Activated CD4-positive, alpha-beta T cell treated with anti-CD3 and anti-CD28 coated beads, Interleukin-2, amount 50 U/mL, for 4 hours (primary cell): ENCODE measurements at places on chromosomes 1 and 21.
A peak's percentile ranks its signal among the peaks of the same experiment; 100 is the strongest.

GRCh38 chr1:6414443-6414844 lies 5.3 kb downstream of the HES2 start:
- DNase-seq = peak; percentile 29

DNA sequence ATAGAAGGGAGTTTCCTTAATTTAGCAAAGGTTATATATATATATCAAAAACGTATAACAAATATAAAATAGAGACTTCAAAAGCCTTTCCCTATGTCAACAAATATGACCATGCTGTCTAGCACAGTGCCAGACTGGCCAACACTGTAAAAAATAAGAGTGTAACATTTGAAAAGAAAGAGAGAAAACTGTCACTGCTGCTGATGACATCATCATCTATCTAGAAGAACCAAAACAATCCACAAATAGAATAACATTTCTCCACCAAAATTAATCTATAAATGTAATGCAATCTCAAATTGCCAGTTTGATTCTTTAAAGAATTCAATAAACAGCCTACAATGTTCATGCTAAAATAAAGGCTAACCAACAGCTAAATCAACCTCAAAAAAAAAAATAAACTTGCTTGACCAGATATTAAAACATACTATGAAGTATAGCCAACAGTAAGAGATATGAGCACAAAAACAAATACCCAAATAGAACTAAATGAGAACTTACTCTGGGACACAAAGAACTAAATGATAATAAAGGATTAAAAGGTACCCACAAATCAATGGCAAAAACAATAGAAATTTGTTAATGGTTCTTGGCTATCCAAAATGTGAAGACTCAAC lies 50.2 kb downstream of the ENAH start:
- DNase-seq = no peak

GRCh38 chr1:89041721-89042120 lies 19.1 kb upstream of the GBP3 start:
- no peak for DNase-seq

DNA sequence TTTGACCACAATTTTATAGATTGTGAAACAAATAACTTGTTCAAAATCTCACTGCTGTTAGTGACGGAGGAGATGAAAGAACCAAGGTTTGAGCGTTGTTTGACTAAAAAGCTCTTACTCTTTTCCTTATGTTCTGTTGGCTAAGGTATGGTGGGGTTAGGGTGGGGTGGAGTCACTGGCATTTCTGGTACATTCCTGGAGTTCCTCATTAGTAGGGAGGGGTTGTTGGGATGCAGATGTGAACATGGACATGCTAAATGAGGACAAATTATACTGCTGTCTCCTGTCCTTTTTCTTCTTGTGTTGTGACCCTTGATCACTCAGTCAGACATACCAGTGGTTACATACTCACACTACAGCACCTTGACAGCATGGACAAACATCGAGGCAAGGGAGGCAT lies 26.2 kb upstream of the CD1D start:
- no peak for DNase-seq

GRCh38 chr1:155499953-155500639 lies 62.5 kb downstream of the ASH1L start:
- DNase-seq = no peak

DNA sequence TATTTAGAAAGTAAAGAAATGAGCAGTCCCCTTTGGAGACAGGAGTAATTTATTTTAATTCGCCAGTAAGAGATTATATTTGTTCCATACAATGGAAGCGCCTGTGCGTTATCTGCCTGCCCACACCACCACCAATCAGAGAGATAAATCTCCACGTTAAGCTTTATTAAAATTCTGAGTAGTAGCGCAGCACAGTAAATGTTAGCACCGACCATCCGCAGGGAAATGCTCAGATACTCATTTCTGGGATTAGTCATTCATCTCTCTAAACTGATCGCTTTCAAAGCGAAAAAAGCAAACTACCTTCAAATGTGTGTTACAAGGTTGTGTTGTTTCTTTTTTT lies 1.2 kb downstream of the ETS2 start:
- DNase-seq = no peak

DNA sequence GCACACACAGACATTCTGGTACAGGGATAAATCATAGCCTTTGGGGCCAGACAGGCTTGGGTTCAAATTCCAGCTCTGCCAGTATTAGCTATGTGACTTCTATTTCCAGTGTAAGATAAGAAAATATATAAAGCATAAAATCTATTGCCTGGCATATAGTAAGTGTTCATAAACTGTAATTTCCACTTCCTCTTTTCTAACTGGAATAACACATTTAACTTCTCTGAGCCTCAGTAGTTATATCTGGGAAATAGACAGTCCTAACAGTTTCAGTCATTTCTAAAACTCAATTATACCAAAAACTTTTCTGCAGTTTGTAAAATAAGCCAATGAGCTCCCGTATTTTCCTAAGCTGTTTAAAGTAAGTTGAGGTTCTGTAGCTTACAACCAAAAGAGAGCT lies 351.4 kb downstream of the ZNF326 start:
- DNase-seq = no peak
